ENCODE measurements at places on chromosomes 6 and 20. TPM values are rescaled to one million over a fixed set of nuclear protein-coding genes. Genes with fewer than 3 reads are reported as not detected.

DNA sequence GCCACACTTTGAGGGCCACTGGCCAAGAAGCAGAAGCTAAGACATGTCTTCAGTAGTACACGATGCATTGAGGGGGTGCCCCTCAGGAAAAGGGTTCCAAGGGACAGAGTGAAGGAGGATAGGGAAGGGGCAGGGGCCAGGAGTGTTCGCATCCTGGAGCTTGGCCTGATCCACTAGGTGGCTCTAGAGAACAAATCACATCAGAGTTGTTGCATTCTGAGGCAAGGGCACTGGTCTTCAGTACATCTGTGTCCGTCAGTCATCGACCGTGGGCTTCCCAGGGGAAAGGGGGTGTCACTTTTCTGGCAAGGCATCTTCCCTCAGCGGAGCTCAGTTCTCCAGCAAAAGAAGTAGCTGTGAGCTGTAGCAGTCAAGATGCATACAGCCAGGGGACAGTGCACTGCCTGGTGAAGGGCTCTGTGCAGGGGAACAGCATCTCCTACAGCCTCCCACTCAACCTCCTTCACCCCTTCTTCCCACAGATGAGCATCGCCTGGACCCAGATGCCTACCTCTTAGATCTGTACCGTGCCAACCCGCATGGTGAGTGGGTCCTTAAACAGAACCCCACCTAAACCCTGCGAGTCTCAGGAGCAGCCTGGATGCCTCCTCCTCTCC, 47.8 kb downstream of the ARHGAP40 start:
- DNase-seq: no peak

DNA sequence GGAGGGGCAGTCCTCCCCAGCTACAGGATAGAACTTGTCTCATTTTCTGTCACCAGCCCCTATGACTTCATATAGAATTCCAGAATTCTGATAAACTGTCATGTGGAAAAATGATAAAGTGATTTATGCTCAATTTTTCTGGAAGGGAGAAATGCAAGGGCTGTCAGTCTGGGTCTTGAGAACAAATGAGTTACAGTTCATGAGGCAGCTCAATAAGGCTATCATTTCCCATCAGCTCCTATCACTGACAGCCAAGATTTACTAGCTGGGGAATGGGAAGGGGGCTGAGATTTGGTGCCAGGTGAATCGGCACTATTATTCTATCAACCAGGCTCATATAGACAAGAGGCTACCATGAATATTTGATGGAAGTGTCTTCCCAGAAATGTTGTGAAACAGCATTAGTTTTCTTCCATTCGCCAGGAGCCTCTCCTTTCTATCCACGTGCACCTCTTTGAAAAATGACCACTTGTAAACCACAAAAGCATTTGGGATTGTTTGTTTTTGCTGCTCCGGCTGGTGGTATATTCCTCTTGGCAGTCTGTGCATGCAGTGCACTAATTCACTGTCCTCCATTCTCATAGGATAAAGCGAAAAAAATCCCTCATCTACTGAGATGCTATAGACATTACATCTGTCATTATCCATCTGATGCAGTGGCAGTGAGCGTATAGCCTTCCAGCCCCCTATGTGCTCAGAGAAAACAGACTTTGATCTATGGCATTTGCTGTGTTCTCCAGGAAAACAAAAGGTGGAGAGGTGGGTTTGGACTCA, 528.7 kb upstream of the RNF217 start:
- DNase-seq: no peak

DNA sequence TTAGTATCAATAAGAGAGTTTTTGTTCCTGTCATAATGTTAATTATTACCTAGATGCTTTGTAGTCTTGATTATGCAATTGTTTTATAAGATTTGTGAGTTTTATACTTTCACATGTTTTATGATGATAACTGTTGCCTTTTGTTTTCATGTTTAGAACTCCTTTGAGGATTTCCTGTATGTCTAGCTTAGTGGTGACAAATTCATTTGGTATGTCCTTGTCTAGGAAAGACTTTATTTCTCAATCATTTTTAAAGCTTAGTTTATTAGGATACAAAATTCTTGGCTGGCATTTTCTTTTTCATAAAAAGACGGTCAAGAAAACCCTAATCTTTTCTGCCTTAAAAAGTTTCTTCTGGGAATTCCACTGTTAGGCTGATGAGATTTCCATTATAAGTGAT, 849.9 kb upstream of the EYS start:
- DNase-seq: no peak

DNA sequence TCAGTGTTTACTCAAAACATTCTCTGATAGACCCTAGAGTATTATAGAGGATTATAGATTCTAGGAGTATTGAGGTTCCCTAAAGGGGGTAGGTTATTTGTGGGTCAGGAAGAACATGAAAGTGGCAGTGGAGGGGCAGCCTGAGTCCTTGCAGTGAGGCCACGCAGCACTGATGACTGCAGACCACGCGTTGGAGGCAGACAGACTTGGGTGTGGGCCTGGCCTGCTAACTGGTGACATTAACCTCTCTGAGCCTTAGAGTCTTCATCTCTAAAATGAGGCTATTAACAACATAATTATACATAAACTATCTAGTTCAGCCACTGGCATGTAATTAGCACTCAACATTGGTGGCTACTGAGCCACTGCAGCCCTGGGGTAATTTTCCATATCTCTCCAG, 16.1 kb downstream of the MTCL3 start:
- no peak for DNase-seq

- DNase-seq: no peak
These were observed 14.5 kb downstream of the CSNK2A1 start for GRCh38 chr20:528923-529604.

- DNase-seq: peak; percentile 78
These were observed 136.7 kb downstream of the HFE start for GRCh38 chr6:26223650-26224546.

DNA sequence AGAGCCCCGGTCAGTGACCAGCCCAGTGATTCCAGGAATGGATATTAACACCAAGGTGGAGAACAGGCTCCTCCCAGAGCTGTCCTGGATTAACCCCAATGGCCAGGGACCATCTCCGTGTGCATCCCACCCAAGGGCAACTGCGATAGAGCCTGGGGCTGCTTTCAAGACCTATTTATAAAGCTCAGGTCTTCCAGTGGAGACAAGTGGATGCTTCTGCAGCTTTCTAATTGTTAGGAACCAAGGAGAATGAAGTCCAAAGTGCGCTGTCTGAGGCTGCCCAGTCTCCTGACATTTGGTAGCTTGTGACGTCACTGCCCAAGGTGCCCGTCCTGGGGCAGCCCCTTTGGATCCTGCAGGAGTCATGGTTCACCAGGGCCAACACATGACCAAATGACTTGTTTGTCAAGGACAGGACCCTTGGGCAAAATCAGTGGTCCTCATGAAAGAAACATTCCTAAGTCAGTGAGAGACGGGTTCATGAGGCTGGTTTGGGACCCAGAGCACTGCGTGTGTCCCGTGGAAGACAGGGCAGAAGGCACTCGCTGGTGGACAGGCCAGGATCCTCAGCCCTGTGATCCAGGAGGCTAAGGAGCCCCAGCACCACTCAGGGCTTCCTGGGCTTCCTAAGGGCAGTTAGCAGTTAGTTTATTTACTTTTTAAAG, 174.9 kb downstream of the ANKRD60 start:
- no peak for DNase-seq

- no peak for DNase-seq
These were observed 5.1 kb downstream of the TFAP2A start for GRCh38 chr6:10409731-10410206.

GRCh38 chr20:4192378-4193068, 177.2 kb upstream of the RNF24 start:
- no peak for DNase-seq

DNA sequence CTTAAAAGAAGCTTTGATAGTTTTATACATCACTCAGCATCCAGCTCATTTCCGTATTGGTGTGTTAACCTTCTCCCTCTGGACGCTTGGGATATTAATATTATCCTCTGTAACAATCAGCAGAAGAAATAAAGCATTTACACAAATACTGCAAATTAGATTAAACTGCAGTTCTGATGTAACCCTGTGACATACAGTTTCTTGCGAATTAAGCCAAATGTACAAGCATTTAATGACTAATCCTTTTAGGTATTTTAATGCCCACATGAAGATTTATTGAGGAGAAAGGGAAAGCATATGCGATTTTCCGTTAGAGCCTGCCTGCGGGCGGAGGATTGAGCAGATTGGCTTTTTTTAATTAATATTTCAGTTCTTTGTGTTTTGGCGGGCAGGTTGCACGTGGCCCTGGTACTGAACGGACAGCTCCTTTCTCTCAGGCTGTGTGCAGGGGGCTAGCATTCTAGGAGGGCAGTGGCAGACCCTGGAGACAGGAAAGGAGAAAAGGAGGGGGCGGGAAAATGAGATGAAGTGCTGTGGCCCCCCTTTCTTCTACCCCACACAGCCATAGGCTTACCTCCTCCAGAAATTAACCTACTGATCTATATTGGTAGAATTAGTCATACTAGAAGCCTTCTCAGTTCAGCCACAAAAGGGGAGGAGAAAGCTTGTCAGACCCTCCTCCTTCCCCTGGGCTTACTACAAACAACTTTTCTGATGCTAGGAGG, 14.1 kb upstream of the TFAP2D start:
- DNase-seq: no peak

GRCh38 chr6:30325873-30326525, 728 bp upstream of the TRIM39 start:
- DNase-seq: peak; percentile 28

GRCh38 chr20:2746636-2747265, 53.7 kb downstream of the CPXM1 start:
- no peak for DNase-seq

DNA sequence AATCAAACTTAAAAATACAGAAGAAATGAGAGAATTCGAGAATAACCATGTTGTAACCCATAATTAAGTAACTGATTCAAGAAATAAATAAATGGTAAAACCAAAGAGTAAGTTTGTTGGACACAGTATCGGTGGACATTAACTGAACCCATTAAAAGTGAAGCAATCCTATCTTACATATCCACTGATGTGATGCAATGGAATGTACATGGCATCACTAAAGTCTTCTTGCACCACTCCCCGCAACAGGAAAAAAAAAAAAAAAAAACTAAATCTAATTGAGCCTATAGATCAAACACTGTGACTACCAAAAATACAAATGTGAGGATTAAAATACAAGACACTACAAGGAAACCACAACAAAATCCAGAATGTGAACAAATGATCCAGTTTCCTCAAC, 7.9 kb downstream of the SNX14 start:
- DNase-seq: no peak

The ULBP3 gene
- polyA plus RNA-seq: not detected

The PTK6 gene
- 0.15 TPM for polyA plus RNA-seq

The FAM184A gene
- polyA plus RNA-seq: not detected

The STMND1 gene
- 0.15 TPM for polyA plus RNA-seq

The ABHD16A gene
- 41.9 TPM for polyA plus RNA-seq

The PPP1R16B gene
- 67.9 TPM for polyA plus RNA-seq

The DNAAF9 gene
- 0.78 TPM for polyA plus RNA-seq

The CCND3 gene
- 86.4 TPM for polyA plus RNA-seq

All from GM12878 (cell line).